Left kidney (tissue), 8 donors: ENCODE measurements at places on chromosomes 11 and 22.

DNA sequence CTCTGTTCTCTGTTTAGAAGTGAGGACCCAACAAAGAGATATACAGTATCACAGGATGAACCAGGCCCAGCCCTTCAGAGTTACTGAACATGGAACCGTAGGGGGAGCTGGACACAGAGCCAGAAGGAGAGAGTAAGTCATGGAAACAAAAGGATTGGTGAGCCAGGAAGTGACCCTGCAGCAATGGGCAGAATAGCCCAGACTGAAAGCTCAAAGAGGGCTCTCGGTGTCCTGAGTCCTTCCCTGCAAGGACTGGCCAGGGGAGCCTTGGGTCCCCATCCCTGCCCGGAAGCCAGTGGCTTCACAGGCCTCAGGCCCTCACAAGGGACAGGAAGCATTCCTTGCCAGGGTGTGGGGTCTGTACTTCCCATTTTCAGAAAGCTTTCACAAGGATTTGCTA lies 150.6 kb downstream of the SPATA19 start:
- no peak for DNase-seq

GRCh38 chr11:63144121-63144520 lies at the start of gene SLC22A24:
Gene SLC22A24 (minus strand): TSS chr11:63144221. CDS start chr11:63143779, 442 bp downstream.
- DNase-seq: no peak

DNA sequence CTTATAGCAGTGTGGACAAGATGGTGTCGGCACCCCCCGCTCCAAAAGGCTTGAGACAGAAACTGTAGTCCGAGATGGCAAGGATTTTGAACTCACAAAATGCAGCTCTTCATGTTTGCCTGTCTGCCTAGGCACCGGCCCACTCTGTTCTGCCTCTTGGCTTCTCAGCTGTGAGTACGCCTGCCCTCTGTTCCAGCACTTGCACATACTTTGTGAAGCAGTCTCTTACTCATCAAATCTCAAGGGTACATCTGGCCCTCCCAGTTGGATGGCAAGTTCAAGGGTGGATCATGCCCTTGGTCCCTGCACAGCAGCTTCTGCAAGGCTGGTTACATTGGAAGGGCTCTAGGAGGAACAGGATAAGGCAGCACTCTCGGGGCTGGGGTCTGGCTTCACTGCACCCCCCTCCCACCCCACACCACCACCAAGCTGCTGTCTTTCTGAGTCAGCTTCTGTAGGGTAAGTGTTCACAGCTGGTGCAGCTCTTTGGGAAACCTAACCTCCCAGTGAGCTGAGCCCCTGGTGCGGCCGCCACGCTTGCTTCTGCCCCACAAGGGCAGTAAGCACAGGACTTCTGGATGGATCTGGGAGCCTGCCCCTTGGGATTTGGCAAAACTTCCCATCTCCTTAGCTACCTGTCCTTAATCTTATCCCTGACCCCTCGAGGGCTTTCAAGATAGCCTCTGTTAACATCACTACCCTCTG lies 37.2 kb downstream of the FAM83F start:
- no peak for DNase-seq

GRCh38 chr11:72070491-72070890 lies 9.9 kb downstream of the NUMA1 start:
- no peak for DNase-seq

DNA sequence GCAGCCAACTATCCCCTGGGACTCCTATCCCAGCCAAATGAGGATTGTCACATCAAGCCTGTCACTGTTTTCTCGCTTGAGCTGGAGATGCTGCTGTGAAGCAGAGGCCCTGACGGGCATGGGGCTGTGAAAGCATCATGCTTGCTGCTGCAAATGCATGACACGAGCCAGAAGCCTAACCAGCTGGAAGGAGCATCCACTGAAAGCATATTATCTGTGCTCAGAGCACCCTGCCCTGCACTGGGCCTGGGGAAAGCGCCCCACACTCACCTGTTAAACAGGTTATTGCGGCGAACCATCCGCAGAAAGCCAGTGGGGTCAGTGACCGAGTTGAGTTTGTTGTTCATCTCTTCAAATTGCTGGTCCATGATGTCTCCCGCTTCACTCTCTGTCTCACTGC lies 110.9 kb upstream of the PITPNB start:
- no peak for DNase-seq

GRCh38 chr11:119051440-119052162 lies 5.4 kb downstream of the HYOU1 start:
- DNase-seq: no peak

GRCh38 chr22:31935961-31936635 lies 8.2 kb upstream of the YWHAH start:
- DNase-seq: no peak

DNA sequence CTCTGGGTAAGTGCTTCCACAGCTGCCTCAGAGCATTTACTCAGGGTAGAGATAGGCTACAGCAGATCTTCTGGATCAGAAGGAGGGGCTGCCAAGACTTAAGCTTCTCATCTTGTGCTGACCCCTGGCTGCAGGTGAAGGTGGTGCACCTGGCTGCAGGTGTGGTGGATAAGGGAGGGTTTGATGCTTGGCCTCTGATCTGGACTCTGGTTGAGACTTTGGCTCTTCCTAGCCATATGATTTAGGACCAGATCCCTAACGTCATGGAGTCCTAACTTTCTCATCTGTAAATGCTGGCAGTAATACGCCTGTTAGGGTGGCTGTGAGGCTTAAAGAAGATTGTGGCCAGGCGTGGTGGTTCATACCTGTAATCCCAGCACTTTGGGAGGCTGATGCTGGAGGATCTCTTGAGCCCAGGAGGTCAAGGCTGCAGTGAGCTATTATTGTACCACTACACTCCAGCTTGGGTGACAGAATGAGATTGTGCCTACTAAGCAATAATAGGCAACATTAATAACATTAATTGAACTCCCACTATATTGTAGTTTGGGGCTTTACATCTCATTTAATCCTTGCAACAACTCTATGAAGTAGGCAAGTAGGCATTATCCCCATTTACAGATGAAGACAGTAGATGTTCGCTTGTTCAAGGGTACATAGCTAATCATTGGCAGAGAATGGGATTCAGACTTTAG lies 10.7 kb downstream of the DTX4 start:
- no peak for DNase-seq

DNA sequence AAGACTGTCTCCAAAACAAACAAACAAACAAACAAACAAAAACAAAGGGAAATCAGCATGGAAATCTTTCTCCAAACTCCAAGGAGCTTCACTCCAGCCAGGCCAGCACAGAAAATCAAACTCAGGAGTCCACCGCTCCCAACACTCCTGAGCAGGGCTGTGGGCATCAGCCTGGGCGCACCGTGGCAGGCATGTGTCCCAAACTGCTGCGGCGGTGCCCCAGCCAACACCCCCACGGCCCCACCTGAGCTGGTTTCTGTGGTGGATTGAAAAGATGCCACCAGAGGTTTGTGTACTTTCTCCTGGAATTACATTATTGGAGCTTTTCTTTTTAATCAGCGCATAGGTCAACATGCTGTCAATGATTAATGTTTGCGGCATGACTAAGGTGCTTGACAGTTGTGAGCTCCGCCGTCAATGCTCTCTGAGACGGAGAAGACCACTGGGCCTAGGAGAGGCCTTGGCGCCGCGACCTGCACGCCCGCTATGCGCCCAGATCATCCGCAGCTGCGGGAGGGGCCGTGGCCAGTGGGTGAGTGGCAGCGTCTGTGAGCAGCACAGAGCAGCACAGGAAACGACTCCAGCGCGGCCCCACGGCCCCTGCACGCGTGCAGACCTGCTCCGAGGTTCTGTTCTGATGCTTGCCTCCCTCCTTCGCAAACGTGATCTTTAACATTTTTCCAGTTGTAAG lies 18.1 kb downstream of the DRD4 start:
- no peak for DNase-seq
